GM04504 (cell line): ENCODE measurements at places on chromosomes 7 and 10.

GRCh38 chr7:30877015-30877769 is 34.5 kb upstream of the AQP1 start:
- no peak for DNase-seq

GRCh38 chr10:27446091-27446918 is 57.8 kb upstream of the RAB18 start:
- DNase-seq = peak; percentile 58

GRCh38 chr7:131039836-131040235 is 287.8 kb upstream of the MKLN1 start:
- DNase-seq = no peak

GRCh38 chr7:50262446-50262845 is 42.1 kb upstream of the IKZF1 start:
- no peak for DNase-seq

DNA sequence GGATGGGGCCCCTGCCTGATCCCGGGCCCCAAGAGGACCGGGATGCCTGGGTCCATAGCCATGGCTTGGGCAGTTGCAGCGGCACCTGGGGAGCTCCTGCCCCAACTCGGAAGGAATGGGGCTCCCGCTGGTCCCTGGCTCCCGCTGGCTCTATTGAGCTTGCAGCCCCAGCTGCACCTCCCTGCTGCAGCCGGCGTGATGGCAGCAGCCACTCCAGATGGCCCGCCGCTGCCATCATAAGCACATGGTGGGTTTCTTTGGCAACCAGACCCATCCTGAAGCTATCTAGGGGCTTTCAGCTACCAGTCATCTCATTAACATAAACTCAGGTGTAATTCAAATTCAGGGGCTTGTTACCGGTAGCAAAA is 11.1 kb upstream of the DNMBP start:
- DNase-seq = no peak

DNA sequence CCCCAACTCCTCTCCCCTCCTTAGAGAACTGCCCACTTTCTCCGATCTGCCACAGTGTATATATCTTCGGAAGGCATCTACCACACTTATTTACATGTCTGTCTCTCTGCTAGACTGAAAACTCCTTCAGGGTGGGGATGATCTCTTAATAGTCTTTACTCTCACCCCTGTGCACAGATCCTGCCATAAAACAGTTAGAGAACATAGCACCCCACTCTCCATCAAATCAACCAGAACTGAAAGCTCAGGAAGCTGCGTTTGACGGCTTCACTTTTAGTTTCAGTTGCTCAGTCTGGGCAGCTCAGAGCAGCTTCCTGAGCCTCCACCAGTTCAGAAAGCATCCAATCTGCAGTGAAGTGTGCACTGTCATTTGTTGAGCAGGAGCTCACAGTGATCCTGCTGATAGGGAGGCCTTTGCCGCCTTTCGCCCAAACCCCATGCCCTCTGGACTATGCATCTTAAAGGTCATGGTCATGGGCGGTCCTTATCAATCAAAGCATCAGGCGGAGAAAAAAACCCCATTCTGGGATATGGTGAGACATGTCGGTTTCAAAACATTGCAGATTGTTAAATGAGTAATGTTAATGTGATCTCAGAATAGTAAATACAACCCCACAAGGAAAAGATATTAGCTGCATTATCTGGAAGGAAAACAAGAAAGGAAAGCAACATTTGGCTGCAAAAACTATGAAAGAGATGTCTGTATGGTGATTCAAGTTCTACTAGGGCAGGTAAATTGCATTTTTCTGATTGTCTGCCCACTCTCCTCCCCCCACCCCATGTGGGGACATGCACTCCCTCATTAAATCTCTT is 167.1 kb upstream of the ADO start:
- no peak for DNase-seq
